Smooth muscle cell of the pulmonary artery (primary cell): ENCODE measurements at places on chromosomes 2 and 18. TPM values are rescaled to one million over a fixed set of nuclear protein-coding genes. Genes with fewer than 3 reads are reported as not detected.

KCNJ3 gene
- 0.07 TPM in 1 of 2 replicates, not detected in the other for total RNA-seq

MAPRE2 gene
- 18.1 and 41.6 TPM in 2 replicates for total RNA-seq

UGT1A9 gene
- not detected in 2 replicates for total RNA-seq

UGT1A8 gene
- total RNA-seq, result 0.17 TPM in 1 of 2 replicates, not detected in the other

DCC gene
- total RNA-seq, result 0.20 TPM in 1 of 2 replicates, not detected in the other

CSRNP3 gene
- total RNA-seq, result 1.4 and 2.3 TPM in 2 replicates

NXPH2 gene
- total RNA-seq, result 0.33 and 0.52 TPM in 2 replicates

MORN2 gene
- total RNA-seq, result 8.0 and 13.4 TPM in 2 replicates

RAD51AP2 gene
- total RNA-seq, result 0.03 TPM in 1 of 2 replicates, not detected in the other

CXCR1 gene
- total RNA-seq, result not detected in 2 replicates

IL36A gene
- not detected in 2 replicates for total RNA-seq

GYPC gene
- 39.3 and 44.0 TPM in 2 replicates for total RNA-seq

CHRND gene
- total RNA-seq, result not detected in 2 replicates

TMEM169 gene
- total RNA-seq, result 0.26 and 0.83 TPM in 2 replicates

UCN gene
- total RNA-seq, result 0.85 and 1.2 TPM in 2 replicates

PRKAG3 gene
- total RNA-seq, result 0.10 and 0.52 TPM in 2 replicates

WDFY1 gene
- total RNA-seq, result 149 and 193 TPM in 2 replicates

DSC2 gene
- 0.07 TPM in 2 replicates for total RNA-seq

CDK5R2 gene
- not detected in 2 replicates for total RNA-seq

GLI2 gene
- total RNA-seq, result 8.9 and 10.0 TPM in 2 replicates

ATG4B gene
- 57.5 and 74.7 TPM in 2 replicates for total RNA-seq

BOK gene
- total RNA-seq, result 13.4 and 14.5 TPM in 2 replicates

RAB27B gene
- 10.6 and 63.2 TPM in 2 replicates for total RNA-seq

AQP12A gene
- not detected in 2 replicates for total RNA-seq

KYNU gene
- 0.20 and 1.0 TPM in 2 replicates for total RNA-seq

SPR gene
- 17.9 and 27.4 TPM in 2 replicates for total RNA-seq

CHMP3 gene
- total RNA-seq, result 91.6 and 117 TPM in 2 replicates
